ENCODE measurements at places on chromosomes 7 and 10.

DNA sequence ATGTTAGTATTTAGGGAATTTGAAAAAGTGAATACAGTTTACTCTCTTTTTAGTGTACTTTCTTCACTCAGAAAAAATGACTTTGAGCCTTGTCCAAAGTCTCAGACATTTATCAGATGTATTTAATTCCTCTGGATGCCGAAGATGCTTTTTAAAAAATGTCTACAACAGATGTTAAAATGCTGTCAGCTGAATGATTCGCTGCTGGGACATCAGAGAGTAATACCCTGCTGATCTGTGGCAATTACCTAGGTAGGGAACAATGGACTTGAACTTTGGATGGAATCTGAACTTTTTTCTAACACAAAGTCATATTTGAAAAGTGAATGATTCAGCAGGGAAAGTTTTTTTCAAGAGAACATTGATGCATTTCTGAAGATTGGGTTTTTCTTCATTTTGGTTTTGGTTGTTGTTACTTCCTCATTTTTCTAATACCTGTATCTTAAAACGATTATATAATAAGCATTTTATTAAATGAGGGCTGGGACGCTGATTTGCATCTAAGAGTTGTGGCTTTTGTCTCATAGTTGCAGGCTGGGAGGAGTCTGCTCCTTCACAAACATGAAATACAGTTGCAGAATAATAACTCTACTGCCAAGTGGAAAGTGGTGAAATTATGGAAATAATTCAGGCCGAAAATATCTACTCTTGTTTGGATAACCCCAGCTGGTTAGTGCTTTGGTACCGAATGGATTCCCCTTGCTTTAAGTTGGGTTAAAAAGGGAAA, 98.0 kb downstream of the SPAG6 start:
- DNase-seq, result no peak

- DNase-seq, result peak; percentile 61
Measured at GRCh38 chr10:810351-810846, 120.9 kb upstream of the DIP2C start.

DNA sequence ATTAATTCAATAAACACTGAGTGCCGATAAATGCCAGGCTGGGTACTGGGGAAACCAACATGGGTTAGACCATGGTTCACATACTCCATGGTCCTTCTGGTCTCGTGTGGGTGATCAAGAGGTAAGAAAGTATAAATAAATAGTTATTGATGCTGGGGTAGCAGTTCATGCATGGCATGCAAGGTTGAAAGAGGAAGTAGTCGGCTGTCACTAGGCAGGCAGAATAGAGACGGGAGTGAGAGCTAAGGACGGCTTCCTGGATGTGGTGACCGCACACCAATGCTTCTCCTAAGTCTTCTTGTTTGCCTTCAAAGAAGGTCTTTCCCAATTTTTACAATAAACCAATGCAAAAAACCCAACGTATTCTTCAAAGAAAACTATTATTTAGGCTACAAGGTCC, 208.6 kb downstream of the ADAM12 start:
- DNase-seq, result no peak

DNA sequence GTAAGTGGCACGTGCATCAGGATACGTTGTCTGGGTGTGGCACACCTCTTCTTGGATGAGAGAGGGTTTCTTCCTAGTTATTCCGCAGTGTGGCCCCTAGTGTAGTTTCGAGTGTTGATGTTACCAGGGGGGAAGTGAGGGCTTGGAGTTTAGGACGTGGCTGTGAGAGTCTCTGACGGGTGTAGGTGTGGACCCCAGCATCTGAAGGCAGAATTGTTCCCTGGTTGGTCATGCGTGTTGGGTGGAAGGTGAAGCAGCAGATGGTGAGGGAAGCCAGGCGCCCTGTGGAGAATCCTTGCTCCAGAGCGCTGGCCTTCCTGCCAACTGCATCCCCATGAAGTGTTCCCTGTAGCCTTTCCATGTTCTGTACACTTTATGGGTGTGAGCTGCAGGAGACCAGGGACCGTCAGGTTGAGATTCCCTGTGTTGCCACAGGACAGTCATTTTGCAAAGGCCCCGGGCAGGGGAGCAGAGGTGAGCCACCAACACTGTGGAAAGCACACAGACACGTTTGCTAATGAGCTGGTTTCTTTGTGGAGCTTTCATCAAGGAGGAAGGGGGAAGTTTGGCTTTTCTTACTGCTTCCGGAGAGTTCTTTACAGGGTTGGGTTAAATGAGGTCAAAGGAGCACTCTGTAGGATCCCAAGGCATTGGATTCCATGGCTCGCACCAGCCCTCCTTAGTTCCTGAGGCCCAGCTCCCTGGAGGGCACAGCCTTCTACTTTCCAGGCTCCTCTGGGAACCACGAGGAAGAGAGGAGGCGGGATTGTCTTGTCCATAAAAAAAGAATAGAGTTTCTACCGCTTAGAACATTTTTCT, 32.0 kb downstream of the TSPAN14 start:
- no peak for DNase-seq

GRCh38 chr10:89670926-89671325, 25.9 kb upstream of the PANK1 start:
- peak; percentile 43 for DNase-seq

GRCh38 chr7:124515106-124515830, 250.3 kb downstream of the GPR37 start:
- DNase-seq, result no peak

DNA sequence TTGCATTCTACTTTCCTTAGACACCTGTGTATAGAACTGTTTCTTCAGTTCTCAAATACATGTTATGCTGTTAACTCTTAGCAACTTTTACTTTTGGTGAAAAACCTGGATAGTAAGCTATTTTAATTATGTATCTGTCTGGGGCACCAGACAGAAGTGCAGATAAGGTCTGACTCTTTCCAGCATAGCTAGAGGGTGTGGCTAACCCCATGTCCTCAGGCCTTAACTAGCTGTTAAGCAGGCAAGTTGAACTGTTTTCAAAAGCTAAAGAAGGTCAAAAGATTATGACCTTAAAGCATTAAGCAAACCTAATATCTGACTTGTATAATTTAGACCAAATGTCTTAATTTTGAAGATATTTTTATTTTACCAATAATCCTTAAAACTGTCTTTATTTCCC, 45.1 kb upstream of the INHBA start:
- no peak for DNase-seq

- no peak for DNase-seq
Measured at GRCh38 chr10:92502296-92502808, 71.5 kb downstream of the IDE start.

DNA sequence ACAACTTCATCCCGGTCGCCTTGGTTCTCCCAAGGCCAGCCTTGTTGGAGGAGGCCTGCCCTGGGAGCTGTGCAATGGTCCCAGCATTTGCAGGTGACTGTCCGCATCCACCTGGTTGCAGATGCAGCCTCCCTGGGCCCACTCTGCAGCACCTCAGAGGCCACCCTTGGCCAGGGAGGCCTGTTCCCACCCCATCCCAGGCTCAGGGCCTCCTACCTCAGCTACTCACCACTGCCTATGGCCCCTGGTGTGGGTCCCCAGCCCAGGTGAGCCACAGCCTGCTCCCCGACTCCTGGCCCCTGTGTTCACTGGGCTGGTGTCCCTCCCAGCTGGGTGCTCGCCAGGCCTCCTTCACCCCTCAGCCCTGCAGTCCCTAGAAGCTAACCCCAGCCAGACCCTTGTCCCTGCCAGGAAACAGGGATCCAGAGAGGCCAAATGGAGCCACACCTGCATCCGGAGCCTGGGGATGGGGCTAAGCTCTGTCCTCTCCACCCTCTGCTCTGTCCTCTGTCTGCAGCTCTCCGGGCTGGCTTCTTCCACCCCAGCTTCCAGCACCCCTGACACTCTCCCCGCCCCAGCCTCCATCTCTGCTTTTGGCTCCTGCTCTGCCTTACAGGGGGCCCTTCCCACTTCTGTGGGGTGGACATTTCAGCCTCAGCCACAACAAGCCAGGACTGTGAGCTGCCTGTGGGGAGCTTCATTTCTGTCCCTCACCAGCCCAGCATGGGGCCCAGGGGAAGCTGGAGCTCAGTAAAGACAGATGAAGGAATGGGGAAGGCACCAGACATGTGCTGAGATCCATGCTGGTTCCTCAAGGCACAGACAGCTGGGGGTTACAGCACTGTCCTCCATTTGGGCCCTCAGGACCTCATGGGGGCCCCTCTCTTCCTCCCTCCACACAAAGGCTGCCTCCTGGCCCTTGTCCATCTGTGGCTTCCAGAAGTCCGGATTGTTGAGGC, 35.6 kb upstream of the ANTXRL start:
- peak; percentile 14 for DNase-seq

GRCh38 chr10:77586719-77587415, 50.7 kb downstream of the KCNMA1 start:
- DNase-seq, result peak; percentile 48

DNA sequence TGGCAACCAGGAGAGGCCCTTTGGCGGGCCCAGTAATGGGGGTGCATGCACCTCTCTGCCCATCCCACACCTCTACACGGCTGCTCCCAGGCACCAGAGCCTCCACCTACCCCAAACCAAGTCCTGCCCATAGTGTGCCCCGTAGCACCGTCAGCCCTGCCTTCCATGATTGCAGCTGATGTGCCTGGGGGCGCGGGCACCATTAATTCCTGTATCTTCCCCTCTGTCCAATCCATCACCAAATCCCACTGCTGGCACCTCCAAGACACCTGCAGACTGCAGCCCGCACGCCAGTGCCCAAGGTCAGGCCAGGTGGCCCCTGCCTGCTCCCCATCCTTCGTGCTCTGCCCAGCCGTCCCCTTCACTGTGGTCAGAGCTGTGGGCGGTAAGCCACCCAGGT, 533.0 kb downstream of the PTPRN2 start:
- no peak for DNase-seq

DNA sequence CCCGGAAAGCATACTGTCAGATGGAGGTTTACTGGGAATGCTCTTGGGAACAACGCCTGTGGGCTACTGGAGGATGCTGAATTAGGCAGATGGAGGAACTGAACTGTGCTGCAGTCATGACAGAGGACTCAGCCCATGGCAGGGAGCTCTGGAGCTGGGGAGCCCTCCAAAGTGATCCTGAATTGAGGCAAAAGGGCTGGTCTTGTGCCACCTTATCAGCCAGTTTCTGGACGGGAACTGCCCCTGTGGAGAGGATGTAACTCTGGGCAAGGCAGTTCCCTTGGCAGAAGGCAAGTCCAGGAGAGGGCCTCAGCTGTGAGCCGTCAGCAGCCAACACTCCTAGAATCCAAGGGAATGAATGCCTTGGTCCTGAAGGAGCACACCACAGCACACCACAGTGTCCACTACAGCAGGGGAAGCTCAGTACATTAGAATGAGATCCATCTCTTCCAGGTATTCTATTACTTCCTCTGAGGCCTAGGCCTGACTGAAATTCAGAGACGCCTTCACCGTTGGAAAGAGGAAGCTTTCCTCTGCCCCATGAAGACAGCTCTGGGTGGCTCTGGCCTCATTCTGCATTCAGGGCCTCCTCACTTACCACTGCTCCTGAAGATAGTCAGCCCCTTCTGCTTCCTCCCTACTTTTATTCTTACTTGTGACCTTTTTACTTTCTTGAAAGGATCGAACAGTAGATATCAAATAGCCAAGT, 139.6 kb upstream of the GPR26 start:
- no peak for DNase-seq

GRCh38 chr7:128880791-128881457, 18.3 kb downstream of the ATP6V1F start:
- DNase-seq, result no peak

GRCh38 chr10:52526251-52526823, 212.3 kb downstream of the DKK1 start:
- peak; percentile 12 for DNase-seq

GRCh38 chr10:8350250-8350967, 295.9 kb downstream of the GATA3 start:
- DNase-seq, result no peak

GRCh38 chr10:14009371-14010100, 321.2 kb downstream of the FRMD4A start:
- DNase-seq, result peak; percentile 87

DNA sequence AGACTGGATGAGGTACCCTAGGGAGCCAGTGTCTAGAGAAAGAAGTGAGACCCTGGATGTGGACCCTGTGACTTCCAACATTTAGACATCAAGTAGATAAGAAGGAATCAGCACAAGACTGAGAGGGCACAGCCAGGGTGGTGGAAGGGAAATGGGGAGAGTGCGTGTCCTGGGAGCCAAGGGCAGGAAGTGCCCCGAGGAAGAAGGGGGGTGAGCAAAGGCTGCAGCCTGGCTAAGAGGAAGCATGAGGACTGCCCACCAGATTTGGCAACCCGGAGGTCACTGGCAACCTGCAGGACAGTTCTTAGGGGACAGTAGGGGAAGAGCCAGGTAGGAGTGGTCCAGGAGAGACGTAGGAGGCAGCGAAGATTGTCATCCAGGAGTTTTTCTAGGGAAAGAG, 14.8 kb downstream of the COL13A1 start:
- no peak for DNase-seq

DNA sequence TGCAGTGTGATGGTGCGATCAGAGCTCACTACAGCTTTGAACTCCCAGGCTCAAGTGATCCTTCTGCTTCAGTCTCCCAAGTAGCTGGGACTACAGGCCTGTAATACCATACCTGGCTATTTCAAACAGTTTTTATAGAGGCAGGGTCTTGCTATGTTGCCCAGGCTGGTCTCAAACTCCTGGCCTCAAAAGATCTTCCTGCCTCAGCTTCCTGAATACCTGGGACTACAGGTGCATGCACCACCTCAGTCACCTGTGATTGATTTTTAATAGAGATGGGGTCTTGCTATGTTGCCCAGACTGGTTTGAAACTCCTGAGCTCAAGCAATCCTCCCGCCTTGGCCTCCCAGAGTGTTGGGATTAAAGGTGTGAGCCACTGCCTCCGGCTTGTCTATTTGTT, 26.4 kb upstream of the CCL24 start:
- DNase-seq, result no peak

GRCh38 chr7:71972534-71972933, 439.6 kb downstream of the CALN1 start:
- DNase-seq, result no peak

- no peak for DNase-seq
Measured at GRCh38 chr7:148912758-148913541, 28.9 kb upstream of the EZH2 start.

GRCh38 chr10:42864575-42864974, 82.0 kb downstream of the BMS1 start:
- DNase-seq, result no peak

GRCh38 chr10:7412237-7412927, 1.5 kb upstream of the SFMBT2 start:
- DNase-seq, result peak; percentile 68

DNA sequence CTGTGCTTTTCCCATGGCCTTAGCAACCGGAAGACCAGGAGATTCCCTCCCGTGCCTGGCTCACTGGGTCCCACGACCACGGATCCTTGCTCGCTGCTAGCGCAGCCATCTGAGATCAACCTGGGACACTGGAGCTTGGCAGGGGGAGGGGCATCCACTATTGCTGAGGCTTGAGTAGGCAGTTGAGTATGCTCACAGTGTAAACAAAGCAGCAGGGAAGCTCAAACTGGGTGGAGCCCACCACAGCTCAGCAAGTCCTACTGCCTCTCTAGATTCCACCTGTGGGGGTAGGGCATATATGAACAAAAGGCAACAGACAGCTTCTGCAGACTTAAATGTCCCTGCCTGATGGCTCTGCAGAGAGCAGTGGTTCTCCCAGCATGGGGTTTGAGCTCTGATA, 697.0 kb downstream of the SORCS1 start:
- no peak for DNase-seq

- peak; percentile 69 for DNase-seq
Measured at GRCh38 chr7:75639071-75639885, 99.5 kb downstream of the HIP1 start.

- no peak for DNase-seq
Measured at GRCh38 chr10:9470581-9470980, 1416.1 kb downstream of the GATA3 start.

- DNase-seq, result no peak
Measured at GRCh38 chr10:84101042-84101441, 38.3 kb upstream of the GHITM start.
